ENCODE measurements at places on chromosomes 12 and 14.
A peak's percentile ranks its signal among the peaks of the same experiment; 100 is the strongest.

DNA sequence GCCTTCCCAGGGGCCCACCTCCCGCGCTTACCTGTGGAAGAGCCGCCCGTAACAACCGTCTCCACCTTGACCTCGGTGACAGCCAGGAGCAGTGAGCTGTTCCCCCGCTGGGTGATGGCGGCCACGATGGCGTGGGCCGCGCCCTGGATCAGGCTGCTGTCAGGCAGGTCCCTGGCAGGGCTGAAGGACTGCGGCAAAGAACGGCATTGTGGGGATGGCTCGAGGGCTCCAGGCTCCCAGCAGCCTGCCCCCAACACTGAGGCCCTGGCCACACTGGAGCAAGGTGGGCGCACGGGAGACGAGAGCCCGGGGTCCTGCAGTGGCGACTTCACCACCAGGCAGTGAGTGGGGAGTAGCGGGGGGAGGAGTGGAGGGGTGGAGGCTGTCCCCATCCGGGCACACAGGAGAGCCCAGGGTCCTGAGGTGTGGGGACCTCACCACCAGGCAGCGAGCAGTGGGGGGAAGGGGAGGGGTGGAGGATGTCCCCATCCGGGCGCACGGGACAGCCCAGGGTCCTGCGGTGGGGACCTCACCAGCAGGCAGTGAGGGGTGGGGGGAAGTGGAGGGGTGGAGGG lies 25.0 kb downstream of the JAG2 start:
- DNase-seq: no peak

GRCh38 chr12:44317651-44318126 lies 481.8 kb downstream of the TMEM117 start:
- DNase-seq: no peak

GRCh38 chr12:58670623-58671022 lies 249.7 kb downstream of the LRIG3 start:
- no peak for DNase-seq

DNA sequence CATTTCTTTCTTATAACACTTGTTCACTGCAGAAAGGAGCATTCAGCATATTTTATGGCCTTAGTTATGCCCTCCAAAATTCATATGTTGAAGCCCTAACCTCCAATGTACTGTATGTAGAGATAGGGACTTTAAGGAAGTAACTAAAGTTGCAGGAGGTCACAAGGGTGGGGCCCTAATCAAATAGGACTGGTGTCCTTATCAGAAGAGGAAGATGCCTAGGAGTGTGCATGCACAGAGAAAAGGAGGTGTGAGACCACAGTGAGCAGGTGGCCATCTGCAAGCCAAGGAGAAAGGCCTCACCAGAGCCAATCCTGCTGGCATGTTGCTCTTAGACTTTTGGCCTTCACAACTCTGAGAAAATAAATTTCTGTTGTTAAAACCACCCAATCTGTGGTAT lies 12.9 kb upstream of the E2F7 start:
- DNase-seq: no peak

DNA sequence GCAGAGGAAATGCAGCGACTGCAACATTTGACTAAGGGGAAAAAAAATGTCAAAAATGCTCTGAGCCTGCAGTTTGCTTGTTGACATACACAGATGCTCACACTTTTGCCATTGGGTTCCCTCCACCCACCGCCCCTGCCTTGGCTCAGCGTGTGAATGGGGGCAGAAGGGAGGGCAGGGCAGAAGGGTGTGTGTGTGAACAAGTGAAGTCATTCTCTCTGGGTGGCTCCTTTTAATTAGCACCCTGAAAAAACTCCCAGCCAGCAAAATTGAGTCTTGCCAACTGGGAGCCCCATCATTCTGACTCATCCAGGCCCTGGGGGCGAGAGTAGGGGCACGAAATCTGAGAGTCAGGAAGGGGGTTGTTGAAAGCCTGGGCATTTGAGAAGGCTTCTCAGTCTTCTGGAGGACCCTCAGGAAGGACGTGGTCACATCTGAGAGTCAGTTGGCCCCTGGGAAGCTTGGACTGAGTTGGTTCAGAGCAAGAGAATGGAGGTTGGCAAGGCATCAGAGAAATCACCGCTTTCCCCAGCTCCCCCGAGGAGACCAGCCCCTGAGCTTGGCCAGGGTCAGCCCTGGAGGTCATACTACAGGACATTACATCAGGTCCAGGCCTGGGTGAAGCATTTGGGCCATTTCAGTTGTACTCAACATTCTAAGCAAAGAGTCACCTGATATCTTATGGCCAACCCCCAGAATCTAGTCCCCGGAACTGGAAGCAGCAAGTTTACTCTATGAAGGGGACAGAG lies 22.7 kb upstream of the KRT78 start:
- DNase-seq: peak; percentile 79

GRCh38 chr12:127422935-127423566 lies 843.9 kb upstream of the TMEM132C start:
- no peak for DNase-seq

- DNase-seq: no peak
Observed at GRCh38 chr12:110123919-110124268, 263 bp upstream of the IFT81 start.

DNA sequence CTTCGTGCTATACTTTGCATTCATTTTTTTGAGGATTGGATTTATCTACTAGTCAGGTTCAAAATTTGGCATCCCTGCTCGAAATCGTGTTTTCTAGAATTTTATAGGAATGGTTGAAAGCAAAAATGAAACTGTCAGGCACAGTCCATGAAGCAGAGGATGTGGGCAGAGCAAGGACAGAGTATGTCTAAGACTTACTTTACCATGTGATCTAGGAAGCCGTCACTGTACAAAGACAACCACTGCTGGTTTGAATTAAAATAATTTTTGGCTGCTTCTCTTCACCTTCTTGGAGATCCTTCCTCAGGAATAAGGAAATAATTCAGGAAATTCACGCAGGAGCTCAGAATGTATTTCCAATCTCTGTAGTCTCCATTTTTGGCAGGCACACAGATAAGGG lies 31.6 kb upstream of the SGPP1 start:
- DNase-seq: no peak

- no peak for DNase-seq
Observed at GRCh38 chr12:47938594-47938993, 24.8 kb upstream of the TMEM106C start.

DNA sequence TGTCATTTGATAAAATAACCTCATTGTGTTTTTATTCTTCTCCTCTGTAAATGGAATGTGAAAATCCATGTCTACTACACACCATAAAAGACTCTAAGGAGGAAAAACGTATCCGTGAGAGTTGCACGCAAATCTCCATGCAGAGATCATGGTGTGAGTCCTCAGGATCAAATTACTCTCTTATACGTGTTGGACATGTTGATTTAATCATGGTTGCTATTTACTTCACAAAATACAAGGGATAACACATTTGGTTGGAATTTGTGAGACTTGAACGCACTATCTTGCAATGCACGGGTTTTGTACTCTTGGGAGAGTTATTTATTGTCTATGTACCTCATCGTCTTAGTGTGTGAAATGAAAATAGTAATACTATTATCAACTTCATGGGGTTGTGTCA lies 128.0 kb upstream of the RASSF8 start:
- no peak for DNase-seq

- DNase-seq: no peak
Observed at GRCh38 chr12:1767407-1768090, 52.8 kb upstream of the LRTM2 start.

GRCh38 chr12:6833189-6833890 lies 5.1 kb downstream of the P3H3 start:
- DNase-seq: no peak

DNA sequence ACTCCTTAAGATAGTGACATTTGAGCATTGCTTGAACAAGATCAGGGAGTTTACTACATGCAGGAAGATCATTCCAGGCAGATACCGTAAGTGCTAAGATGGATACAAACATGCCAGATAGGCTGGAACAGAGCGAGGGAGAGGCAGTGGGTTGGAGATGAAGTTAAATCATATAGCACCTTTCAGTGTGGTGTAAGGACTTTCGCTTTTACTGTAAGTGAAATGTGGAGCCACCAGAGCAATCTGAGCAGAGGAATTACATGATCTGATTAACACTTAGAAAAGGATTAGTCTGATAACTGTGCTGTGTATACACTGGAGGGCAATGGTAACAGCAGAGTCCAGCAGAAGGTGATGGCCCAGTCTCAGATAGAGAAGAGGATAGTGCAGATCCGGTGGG lies 163.0 kb upstream of the SSTR1 start:
- no peak for DNase-seq

GRCh38 chr12:111767362-111768158 lies 827 bp downstream of the ALDH2 start:
- no peak for DNase-seq

DNA sequence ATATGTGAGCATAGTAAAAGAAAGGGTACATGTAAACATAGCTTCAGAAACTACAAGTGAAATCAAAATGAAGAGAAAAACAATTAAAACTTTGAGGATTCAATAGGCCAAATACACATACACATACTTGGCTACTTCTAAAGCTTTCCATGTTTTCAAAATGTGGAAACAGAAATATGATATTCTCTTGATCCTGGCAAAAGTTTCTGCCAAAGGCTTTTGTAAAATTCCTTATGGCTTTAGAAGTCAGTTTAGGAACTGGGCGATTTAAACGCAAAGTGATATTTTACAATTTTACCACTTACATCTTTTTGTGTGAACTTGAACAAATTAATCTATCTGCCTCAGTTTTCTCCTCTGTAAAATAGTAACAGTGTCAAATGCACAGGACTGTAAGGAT lies 756.4 kb downstream of the C12orf50 start:
- DNase-seq: no peak

GRCh38 chr12:122825773-122826724 lies 9.2 kb upstream of the HIP1R start:
- no peak for DNase-seq

- DNase-seq: no peak
Observed at GRCh38 chr12:75011120-75011519, 198.5 kb downstream of the KCNC2 start.

- no peak for DNase-seq
Observed at GRCh38 chr12:20798554-20798953, 12.0 kb upstream of the SLCO1B3 start.

- DNase-seq: no peak
Observed at GRCh38 chr12:94805749-94806529, 155.6 kb upstream of the TMCC3 start.

DNA sequence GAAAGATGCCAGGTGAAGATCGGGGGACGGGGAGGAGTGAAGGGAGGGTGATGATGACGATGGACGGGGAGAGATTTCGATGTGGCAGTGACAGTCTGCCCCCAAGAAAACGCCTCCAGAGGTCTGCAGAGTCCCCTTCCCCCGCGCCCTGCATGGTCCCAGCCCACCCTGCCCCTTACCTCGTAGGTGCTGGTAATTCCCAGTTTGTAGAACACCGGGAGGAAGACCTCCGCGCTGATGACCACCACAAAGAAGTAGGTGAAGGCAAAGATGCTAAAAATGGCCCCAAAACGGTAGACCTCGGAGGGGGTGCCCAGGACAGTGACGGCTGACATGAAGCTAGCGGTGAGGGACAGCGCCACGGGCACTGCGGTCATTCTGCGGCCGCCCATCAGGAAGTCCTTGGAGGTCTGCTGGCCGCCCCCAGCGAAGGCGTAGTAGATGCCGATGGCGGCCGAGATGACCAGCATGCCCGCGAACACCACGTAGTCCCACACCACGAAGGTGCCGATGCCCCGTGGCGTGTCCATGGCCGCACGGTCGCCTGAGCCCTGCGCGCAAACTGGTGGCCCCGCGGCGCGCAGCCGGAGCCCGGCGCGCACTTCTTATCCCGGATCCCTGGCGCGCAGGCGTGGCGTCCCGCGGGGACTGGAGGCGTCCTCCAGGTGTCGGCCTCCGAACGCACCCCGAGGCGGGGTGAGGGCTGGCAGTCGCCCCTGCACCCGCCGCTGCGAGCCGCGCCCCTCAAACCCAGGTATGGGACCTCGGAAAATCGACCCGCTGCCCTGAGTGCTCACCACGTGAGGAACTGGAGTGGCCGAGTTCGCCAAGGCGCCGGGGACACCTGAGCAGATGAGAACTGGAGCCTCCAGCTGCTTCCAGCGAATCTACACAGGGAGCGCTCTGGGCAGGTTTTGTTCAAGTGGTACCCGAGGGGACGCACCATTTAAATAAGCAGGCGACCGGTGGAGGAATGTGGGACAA lies at the start of gene SLC5A8:
TSS of gene SLC5A8 (minus strand) at position 920 of the 984 bp plus-strand sequence. CDS start at position 530, 390 bp downstream.
- DNase-seq: no peak

DNA sequence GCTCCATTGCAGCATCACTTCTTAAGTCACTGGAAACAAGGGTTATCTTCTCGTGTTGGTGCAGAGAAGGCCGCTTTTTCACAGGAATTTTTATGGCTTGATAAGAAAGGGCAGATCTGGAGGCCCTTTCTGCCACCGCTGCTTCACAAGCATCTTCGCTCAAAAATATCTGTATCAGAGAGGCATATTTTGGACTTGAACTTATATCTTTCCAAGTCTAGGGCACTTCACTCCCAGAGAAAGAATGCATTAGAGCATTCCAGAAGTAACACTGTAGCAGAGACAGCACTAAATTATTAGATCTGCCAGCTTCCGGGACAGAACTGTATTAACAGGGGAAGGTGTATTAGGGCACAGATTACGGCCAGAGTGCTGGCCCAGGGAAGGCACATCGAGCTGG lies 151.7 kb upstream of the AMIGO2 start:
- DNase-seq: no peak

DNA sequence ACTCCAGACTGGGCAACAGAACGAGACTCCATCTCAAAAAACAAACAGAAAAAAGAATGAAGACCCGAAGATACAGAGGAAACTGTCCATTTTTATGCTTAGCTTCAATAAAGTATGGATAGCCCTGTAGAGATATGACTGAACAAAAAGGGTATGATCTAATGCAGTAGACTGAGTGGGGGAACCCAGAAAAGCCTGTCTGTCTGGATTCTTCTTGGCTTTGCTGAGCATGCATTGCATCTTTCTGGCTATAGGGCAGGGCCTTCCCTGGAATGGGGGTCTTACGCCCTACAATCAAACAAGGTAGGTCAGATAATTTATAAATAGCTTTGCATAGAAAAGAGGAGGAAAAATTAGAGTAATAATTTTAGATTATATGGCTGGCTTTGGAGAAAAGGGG lies 10.1 kb downstream of the MIA2 start:
- DNase-seq: no peak

DNA sequence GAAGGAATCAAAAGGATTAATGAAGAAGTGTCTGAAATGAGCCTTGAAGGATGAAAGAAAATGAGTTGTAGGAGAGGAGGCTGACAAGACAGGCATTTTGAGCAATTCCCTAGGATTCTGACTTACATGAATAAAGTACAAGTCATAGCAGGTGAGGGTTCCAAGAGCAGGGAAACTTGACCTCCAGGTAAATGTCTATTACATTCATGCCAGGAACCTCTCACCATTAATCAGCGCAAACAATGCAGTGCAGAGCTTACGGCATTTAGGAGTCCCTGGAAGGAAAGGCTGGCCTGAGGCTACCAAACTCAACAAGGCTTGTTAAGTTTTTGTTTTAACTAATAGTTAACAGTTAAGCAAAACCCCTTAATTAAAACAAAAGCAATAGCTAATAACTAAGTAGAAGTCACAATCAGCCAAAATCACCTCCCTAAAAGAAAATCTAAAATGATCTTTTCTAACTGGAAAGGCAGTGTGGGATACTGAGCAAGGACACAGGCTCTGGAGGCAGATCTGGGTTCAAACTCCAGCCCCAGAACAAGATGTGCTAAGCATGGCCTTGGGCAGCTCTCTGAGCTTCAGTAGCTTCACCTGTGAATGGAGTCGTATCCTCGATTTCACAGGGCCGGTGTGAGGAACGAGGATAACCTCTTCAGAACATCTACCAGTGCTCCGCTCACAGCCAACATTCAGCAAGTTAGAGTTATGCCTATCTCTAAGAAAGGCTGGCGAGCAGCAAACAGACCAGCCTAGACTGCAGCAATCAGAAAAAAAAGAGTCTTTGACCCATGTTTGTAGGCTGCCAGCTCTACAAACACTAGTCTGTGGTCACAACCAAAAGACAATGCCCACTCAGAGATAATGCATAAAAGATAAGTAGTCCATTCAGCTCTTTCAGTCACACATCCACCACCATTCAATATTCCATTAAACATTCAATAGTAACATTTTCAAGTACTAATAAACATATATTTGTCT lies 16.9 kb downstream of the PPTC7 start:
- no peak for DNase-seq
